Regular cardiac myocyte (primary cell): ENCODE measurements at places on chromosomes 13 and 19. TPM values are rescaled to one million over a fixed set of nuclear protein-coding genes. Genes with fewer than 3 reads are reported as not detected.

Gene ZNF470
- 6.3 and 20.3 TPM in 2 replicates for total RNA-seq

Gene NLRP7
- not detected in 2 replicates for total RNA-seq

Gene IFNL1
- total RNA-seq = not detected in 2 replicates

Gene IPO5
- 250 and 314 TPM in 2 replicates for total RNA-seq

Gene GIPR
- total RNA-seq = 0.28 and 0.38 TPM in 2 replicates

Gene FBXL3
- total RNA-seq = 48.9 and 58.3 TPM in 2 replicates

Gene SMIM17
- 0.28 TPM in 1 of 2 replicates, not detected in the other for total RNA-seq

Gene CRLF1
- 19.7 TPM in 2 replicates for total RNA-seq

Gene LILRA6
- not detected in 2 replicates for total RNA-seq

Gene CAPN12
- total RNA-seq = 0.28 TPM in 1 of 2 replicates, not detected in the other

Gene MUC16
- total RNA-seq = under 0.01 TPM in 1 of 2 replicates, not detected in the other

Gene RNF126
- total RNA-seq = 22.0 and 32.0 TPM in 2 replicates

Gene CEACAM1
- total RNA-seq = not detected in 2 replicates

Gene SCEL
- not detected in 2 replicates for total RNA-seq

Gene NCAN
- under 0.01 TPM in 1 of 2 replicates, not detected in the other for total RNA-seq

Gene ACP7
- 0.56 and 1.7 TPM in 2 replicates for total RNA-seq

Gene C5AR1
- total RNA-seq = 0.28 and 0.58 TPM in 2 replicates

Gene C2CD4C
- under 0.01 TPM in 2 replicates for total RNA-seq

Gene PEG3
- 3.1 and 5.4 TPM in 2 replicates for total RNA-seq

Gene IGFL3
- 0.28 TPM in 1 of 2 replicates, not detected in the other for total RNA-seq

Gene OR2Z1
- not detected in 2 replicates for total RNA-seq

Gene CCDC169
- total RNA-seq = 1.3 and 2.8 TPM in 2 replicates

Gene DIRAS1
- total RNA-seq = 0.19 and 0.85 TPM in 2 replicates

Gene LILRB1
- not detected in 2 replicates for total RNA-seq

Gene KLK3
- not detected in 2 replicates for total RNA-seq

Gene AP1M2
- 2.9 TPM in 1 of 2 replicates, not detected in the other for total RNA-seq

Gene DIAPH3
- total RNA-seq = 7.0 and 25.9 TPM in 2 replicates

Gene TJP3
- total RNA-seq = not detected in 2 replicates

Gene KANK2
- 171 and 274 TPM in 2 replicates for total RNA-seq
